H1 (cell line): ENCODE measurements at places on chromosomes 3 and 15. TPM values are rescaled to one million over a fixed set of nuclear protein-coding genes. Genes with fewer than 3 reads are reported as not detected.
A peak's percentile ranks its signal among the peaks of the same experiment; 100 is the strongest.

DNA sequence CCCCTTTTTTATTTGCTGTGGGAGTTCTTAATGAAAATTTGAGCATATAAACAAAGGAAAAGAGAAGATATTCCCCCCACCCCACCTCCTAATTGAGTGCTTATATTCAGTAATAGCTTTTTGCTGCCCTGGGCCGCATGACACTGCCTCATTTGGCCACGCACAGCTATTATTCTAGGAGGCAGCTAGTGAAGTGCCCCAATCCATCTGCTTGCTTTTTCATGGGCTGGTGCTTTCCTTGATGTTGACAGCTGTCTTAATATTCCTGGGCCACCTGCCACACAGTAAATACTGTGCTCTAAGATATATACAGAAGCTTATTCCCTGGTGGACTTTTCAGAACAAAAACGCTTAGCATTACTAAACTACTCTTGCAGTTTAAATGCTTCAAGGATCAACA lies 3.8 kb upstream of the CRYBG3 start:
- no peak for DNase-seq

DNA sequence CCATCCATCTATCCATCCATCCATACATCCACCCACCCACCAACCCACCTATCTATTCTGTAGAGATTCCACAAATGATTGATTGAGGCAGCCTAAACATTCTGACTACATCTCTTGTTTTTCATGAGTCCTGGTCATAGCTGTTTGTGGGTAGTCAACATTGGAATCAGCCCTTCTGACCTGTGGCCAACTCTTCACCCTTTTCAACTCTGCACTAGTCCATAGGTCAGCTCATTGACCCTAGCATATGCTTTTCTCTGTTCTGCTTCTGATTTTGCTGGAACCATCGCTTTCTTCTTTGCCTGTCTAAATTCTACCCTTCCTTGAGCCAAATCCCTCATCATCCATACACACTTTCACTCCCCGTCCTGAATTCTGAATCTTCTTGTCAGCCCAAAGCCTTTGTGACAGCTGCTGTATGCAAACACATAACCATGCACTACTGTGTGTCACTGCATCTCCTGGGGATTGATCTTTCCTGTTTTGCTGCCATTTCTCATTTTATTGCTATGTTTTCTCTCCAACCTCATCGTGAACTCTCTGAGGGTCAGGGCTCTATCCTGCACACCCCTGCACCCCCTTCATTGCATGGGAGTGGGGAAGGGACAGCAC lies 16.8 kb upstream of the KCTD6 start:
- DNase-seq, result no peak

DNA sequence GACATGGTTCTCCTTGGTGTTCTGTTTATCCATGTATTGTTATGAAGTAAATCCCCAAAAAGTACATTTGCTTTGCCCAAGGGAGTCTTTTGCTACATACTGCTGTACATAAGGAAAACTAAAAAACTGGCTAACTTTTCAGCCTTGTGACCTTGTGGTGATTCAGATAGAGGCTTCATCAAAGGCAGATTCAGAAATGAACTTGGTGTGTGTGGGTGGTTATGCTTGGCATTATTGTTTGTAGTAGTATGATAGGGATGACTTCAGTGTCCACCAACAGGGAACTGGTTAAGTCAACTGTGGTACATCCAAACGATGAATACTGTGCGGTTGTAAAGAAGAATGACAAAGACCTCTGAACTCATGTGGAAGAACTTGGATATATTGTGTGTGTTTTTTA lies 75.6 kb upstream of the CHRNB4 start:
- DNase-seq, result no peak

MLF1 gene
- total RNA-seq, result 39.1 and 48.9 TPM in 2 replicates

DNA sequence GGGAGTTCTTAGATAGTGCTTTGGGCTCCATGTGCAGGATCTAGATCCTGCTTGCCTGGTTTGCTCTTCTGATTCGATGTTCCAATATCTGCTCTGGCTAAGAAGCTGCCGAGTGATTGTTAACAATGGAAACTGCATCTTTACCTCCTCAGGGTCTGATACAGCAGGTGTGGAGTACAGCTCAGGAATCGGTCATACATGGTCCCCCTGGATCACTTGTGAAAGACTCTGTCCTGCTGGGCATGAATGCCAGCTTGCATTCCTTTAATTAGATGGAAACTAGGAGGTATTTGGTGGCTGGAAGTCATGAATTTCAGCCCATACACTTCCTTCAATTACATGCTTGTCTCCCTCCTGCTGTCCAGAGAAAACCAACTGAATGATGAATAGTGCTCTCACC lies 95.3 kb downstream of the CHRNA7 start:
- no peak for DNase-seq

HIGD1A gene
- 94.7 and 95.4 TPM in 2 replicates for total RNA-seq

- DNase-seq, result peak; percentile 39
These were observed 87.7 kb downstream of the ATP10A start for GRCh38 chr15:25775317-25775912.

DNA sequence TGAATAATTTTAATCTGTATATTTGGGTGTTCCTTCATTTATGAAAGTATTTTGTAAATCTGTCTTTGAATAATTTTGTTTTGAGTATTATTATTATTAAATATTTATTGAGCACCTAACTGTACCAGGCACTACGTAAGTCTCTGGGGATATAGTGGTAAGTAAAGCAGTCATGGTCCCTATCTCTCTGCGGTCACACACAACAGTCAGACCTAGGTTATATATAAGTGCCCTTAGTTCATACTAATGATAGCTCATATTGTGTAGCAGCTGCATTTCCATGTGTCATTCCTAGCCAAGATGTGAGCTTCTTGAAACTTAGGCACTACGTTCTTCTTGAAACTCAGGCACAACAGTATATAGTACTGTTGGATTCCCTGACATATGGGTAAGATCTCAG lies 12.4 kb downstream of the NKTR start:
- no peak for DNase-seq

DNA sequence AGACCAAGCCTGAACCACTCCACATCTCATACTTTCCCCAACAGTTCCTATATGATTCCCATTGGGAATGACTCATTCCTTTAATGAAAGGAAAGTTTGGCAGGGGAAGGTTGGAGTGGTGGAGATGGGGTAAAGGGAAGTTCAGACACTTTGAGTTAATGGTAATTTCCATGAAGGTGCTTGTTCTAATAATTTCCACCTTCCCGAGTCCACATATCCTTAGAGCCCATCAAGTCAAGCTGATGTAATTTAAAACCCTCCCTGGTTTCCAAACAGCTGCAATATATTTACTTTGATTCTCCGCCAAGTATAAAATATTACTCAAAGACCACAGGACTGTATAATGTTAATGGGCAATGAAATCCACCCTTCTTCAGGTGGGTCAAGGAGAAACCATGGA lies 95.0 kb upstream of the GALNT15 start:
- no peak for DNase-seq

IL17RC gene
- total RNA-seq, result 9.1 and 11.8 TPM in 2 replicates
